ENCODE measurements at places on chromosomes 7 and 10.

DNA sequence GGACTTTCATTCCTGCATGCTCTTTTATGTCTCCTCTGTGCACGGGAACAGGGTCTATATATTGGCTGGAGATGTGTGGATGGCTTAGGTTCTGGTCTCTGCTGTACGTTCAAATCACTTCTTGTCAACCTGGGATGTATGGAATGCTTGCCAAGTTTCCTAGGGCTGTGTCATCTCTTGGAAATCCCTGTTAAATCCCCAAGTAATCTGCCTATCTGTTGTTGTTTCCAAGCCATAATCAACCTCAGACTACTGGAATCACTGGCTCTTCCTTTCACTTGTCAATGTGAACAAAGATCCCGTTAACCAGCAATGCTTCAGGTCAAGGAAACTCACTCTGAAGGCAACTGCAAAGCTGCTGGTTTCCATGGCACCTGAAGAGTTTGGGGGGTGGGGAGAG lies 93.3 kb upstream of the FAM171A1 start:
- DNase-seq, result no peak

GRCh38 chr7:90269163-90269562 lies 24.2 kb downstream of the CFAP69 start:
- no peak for DNase-seq

- no peak for DNase-seq
Observed at GRCh38 chr10:100683004-100683403, 62.4 kb upstream of the PAX2 start.

- DNase-seq, result peak; percentile 38
Observed at GRCh38 chr10:69957886-69958555, 94.6 kb upstream of the MACROH2A2 start.

- DNase-seq, result no peak
Observed at GRCh38 chr7:55570939-55571338, 1.4 kb downstream of the VOPP1 start.

DNA sequence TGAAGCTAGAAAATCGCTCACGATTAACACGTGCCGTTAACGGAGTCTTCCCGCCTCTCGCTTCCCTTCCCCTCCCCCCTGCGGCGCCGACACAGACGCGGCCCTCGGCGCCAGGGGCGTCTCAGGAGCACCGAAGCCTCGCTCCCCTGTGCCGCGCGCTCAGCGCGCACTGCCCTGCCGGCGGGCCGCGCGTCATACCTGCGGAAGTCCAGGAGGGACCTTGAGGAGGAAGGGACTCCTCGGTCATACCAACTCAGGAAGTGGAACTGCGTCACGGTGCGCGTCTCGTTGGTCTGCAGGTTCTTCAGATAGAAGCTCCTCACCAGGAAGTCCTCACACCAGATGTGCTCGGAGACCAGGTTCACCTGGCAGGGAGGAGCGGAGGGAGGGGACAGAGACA lies 239.6 kb downstream of the DNAJB6 start:
- DNase-seq, result no peak

GRCh38 chr10:68333440-68334431 lies 1.0 kb upstream of the PBLD start:
- no peak for DNase-seq

- no peak for DNase-seq
Observed at GRCh38 chr7:25965405-25966123, 186.4 kb upstream of the NFE2L3 start.

All from retina (tissue), 1 donor.